ENCODE measurements at places on chromosomes 6 and 20. TPM values are rescaled to one million over a fixed set of nuclear protein-coding genes. Genes with fewer than 3 reads are reported as not detected.
A peak's percentile ranks its signal among the peaks of the same experiment; 100 is the strongest.

The ULBP2 gene
- 0.93 TPM for total RNA-seq

The TFAP2C gene
- 0.19 TPM for total RNA-seq

The BTNL2 gene
- not detected for total RNA-seq

The ID4 gene
- 3.0 TPM for total RNA-seq

The RXRB gene
- 40.3 TPM for total RNA-seq

GRCh38 chr6:3208775-3209113 lies 18.7 kb downstream of the TUBB2B start:
- no peak overlapping the region for H3K27ac ChIP-seq
- no peak for DNase-seq
- H3K4me1 ChIP-seq = no peaks in the 10 kb centered on the region
- H3K36me3 ChIP-seq = no peaks in the 10 kb centered on the region
- H3K27me3 ChIP-seq = peaks cover 45% of the 10 kb centered on the region
- H3K4me3 ChIP-seq = no peak overlapping the region

GRCh38 chr6:111523484-111524167 lies 40.6 kb upstream of the REV3L start:
- peak overlapping the region; percentile 42 for H3K27ac ChIP-seq
- no peak overlapping the region for H3K4me3 ChIP-seq
- no peaks in the 10 kb centered on the region for H3K27me3 ChIP-seq
- no peak for DNase-seq

GRCh38 chr6:29965563-29965872 lies 23.2 kb downstream of the HLA-A start:
- peak overlapping the region; percentile 93 for H3K27ac ChIP-seq
- no peaks in the 10 kb centered on the region for H3K36me3 ChIP-seq
- H3K4me1 ChIP-seq = peaks cover 54% of the 10 kb centered on the region
- no peaks in the 10 kb centered on the region for H3K27me3 ChIP-seq
- peak overlapping the region; percentile 69 for H3K4me3 ChIP-seq
- no peak for DNase-seq

DNA sequence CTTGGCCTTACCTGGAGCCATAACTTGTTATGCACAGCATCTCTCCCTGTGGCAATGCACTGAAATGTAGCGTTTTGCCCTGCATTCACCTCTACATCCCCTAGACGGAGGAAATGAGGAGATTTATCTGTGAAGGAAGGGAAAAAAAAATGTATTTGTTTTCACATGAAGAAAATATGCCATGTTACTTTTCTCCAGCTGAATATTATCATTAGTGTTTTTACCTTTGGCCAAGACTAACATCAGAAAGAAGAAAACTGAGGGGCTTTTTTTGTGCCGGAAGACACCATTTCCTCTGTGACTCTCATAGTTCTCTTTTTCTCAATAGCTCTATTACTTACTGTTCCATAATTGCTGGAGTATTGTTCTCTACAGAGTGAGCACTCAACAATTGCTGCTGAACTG lies 280.4 kb downstream of the PTPRK start:
- H3K4me1 ChIP-seq = peaks cover 72% of the 10 kb centered on the region
- no peak for DNase-seq
- H3K4me3 ChIP-seq = no peak overlapping the region
- H3K36me3 ChIP-seq = no peaks in the 10 kb centered on the region
- peak overlapping the region; percentile 22 for H3K27ac ChIP-seq
- no peaks in the 10 kb centered on the region for H3K27me3 ChIP-seq

GRCh38 chr6:163525926-163526325 lies 111.4 kb downstream of the QKI start:
- H3K4me3 ChIP-seq = no peak overlapping the region
- H3K27me3 ChIP-seq = no peaks in the 10 kb centered on the region
- no peak overlapping the region for H3K27ac ChIP-seq
- peaks cover 100% of the 10 kb centered on the region for H3K4me1 ChIP-seq
- H3K36me3 ChIP-seq = no peaks in the 10 kb centered on the region

DNA sequence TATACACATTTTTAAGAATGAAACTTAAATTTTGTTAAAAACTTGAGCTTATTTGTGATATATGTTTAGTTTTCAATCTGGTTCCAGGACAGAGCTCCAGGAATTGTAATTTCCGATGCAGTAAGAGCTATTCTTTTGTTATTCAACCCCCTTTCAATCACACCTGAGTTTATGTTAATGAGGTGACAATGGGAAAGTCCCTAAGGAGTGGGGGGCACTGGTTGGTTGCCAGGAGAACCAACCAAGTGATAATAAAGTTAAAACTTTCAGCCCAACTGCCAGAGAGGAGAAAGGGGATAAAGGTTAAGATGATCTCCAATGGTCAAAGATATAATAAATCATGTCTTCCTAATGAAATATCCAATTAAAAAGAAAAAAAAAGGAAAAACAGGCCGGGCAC lies 19.8 kb downstream of the MDN1 start:
- H3K27me3 ChIP-seq = no peaks in the 10 kb centered on the region
- no peak for DNase-seq
- H3K4me3 ChIP-seq = no peak overlapping the region
- H3K36me3 ChIP-seq = peaks cover 36% of the 10 kb centered on the region
